ENCODE measurements at places on chromosomes 1 and 21. TPM values are rescaled to one million over a fixed set of nuclear protein-coding genes. Genes with fewer than 3 reads are reported as not detected.

DNA sequence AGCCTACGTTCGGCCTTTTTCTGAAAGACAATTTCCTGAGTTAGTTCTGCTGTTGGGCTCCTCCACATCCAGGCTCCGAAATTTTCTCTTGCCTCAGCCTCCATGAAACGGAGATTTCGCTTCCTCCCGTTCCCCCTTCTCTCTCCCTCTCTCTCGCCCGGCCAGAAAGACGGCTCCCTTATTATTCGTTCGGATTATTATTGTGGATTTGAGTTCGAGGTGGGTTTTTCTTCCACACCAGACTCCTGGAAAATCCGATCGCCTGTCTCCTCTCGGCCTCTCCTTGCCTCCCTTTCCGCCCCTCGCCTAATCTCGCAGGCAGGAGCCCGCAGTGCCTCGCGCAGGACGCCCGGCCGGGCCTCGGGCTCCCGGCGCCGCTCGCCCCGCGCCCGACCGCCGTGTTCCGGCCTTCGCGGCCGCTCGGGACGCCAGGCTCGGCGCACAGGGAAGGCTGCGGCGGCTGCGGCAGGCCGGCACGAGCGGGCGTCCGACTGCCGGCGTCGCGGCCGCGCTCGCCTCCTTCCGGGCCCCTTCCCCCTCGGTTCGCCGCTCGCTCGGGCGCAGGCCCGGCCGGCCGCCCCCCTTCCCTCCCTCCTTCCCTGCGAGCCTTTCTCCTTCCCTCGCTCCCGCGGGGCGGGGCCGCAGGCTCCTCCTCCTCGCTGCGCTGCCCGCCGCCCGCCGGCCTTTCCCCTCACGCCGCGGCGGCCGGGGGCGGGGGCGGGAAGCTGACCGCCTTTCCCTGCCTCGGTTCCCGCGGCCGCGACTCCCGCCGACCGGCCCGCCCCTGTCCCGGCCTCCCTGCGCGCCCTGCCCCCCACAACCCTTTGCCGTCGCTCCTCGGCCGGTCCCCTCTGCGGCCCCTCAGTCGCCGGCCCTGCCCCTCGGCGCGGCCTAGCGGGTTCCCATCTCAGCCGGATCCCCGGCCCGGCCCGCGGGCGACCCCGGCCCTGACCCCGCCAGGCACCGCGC is at the start of gene ARHGEF11:
Gene ARHGEF11 (minus strand): TSS at position 493 of the 969 bp plus-strand sequence. CDS start 1,412 bp downstream, outside the sequence.
- no peak for DNase-seq

The SH2D5 gene
- 0.05 TPM for total RNA-seq

DNA sequence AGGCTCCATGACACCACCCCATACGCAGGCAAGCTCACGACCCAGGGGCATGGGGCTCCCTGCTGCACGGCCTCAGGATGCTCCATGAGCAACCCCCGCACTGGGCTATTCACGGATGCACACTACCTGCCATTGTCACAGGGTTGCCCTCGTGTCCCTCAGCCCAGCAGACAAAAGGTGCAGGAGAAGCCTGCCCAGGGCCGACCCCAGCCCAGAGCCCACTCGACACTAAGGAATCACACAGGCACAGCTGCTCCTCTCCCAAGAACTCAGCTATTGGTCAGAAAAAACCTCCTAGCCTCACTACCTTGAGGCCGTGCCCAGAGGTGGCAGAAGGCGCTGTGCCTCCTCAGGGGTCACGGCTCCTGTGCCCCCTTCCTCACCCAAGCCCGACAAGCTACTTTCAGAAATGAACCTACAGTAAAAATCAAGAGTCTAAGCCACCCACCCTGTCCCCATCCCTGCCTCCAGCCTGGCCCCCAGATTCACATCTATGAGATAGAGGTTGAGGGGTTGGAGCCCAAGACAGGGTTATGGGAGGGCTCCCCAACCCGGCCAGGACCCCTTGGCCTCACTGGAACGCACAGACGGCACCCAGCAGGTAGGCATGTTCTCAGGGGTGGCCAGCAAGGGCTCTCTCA is 6.4 kb upstream of the SPATC1L start:
- DNase-seq = no peak

GRCh38 chr1:67850611-67851075 is 17.4 kb upstream of the GNG12 start:
- DNase-seq = no peak

- no peak for DNase-seq
These were observed 485 bp downstream of the SIPA1L2 start for GRCh38 chr1:232629250-232630046.

- no peak for DNase-seq
These were observed 43.5 kb downstream of the TCEANC2 start for GRCh38 chr1:54096877-54097240.

- no peak for DNase-seq
These were observed 167.4 kb downstream of the DUSP10 start for GRCh38 chr1:221574529-221574928.

The CLCA1 gene
- total RNA-seq = not detected

The CLDN17 gene
- total RNA-seq = not detected

DNA sequence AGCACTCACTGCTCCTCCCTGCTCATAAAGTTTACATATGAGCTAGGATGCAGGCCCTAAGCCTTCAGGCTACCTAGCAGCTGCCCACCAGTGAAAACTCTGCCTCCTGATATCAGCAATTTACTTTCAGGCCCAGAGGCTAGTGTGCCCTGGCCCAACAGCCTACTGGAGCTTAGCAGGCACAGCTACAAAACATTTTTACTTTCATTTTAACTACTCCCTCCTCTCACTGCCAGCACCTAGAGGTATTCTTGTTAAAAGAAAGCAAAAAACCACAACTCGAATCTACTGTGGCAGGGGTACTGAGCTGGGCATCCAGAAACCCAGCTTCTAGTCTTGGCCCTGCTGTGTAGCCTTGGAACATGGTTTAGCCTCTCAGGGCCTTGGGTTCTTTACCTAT is 5.8 kb upstream of the LORICRIN start:
- no peak for DNase-seq

GRCh38 chr1:97999320-97999719 is 78.5 kb upstream of the DPYD start:
- no peak for DNase-seq

DNA sequence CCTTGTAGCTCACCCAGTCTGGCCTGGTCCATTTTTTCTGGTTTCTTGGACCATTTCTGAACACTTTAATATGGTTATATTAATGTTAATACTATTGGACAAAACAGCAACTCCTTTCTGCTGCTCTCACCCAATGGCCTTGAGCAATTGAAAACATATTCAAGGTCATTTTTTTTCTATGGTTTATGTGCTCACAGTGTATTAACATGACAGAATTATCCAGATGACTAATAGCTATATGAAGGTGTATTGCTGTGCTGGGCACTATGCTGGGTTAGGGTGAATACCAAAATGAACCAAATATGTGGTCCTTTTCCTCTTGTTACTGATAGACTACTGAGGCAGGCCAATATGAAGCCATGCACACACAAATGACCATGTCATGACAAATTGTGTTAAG is 591.6 kb upstream of the PLXNA2 start:
- DNase-seq = no peak

The ATP1A4 gene
- not detected for total RNA-seq

The HJV gene
- not detected for total RNA-seq

DNA sequence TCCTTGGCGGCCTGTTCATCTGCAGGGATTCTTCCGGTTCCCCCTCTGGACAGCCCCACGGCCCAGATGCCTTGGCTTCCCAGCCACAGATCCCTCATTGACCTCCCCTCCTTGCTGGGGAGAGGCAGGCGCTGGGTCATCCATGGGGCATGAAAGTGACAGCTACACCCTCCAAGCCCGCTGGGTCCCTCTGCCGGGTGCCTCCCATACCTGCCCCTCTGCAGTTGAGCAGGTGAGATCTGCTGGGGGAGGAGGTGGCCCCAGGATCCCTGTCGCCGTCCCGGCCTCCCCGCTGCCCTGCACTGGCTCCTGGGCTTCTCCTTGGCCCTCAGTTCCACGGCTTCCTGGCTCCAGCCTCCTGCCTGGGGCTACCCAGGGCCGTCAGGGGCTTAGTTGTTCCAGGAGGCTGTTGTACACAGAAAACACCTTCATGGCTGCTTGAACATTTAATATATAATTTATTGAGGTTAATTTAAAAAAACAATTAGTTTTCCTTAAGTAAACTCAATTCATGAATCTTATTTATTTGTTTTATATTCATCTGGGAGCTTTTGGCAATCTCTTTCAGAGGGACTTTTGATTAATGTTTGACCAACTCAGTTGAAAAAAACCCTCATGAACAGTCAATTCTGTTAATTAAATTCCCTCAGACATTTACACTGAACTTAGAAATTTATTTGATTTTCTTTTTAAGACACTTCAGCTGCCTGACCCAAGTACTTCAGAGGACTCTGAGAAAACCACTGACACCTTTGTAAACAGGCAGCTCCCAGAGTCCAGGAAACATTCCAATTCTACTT is 67.6 kb upstream of the ABCG1 start:
- DNase-seq = no peak

DNA sequence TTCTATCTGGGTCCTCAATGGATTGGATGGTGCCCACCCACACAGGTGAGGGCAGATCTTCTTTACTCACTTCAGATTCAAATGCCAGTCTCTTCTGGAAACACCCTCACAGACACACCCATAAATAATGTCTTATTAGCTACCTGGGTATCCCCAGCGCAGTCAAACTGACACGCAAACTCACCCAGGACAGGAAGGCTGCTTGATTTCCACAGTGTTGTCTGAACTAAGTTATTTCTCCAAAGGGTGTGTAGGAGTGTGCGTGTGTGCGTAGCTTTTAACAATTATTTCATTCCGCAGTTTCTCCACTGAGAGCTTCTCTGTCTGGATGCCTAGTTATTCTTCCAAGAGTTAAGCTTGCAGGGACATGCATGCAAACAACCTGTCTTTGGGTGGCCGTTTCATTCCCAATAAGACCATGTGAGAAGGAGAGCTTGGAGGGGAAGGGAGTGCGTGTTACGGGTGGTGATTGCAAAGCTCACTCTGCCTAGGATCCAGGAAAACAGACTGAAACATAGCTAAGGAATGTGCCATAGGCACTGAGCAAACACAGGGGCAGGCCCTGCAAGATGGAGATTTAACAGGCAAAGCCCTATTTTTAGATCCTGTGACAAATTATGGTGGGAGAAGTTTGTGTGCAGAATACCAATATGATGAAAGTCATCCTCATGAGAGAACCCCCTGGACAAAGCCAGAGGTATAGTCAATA is 269.7 kb downstream of the DYRK1A start:
- no peak for DNase-seq

DNA sequence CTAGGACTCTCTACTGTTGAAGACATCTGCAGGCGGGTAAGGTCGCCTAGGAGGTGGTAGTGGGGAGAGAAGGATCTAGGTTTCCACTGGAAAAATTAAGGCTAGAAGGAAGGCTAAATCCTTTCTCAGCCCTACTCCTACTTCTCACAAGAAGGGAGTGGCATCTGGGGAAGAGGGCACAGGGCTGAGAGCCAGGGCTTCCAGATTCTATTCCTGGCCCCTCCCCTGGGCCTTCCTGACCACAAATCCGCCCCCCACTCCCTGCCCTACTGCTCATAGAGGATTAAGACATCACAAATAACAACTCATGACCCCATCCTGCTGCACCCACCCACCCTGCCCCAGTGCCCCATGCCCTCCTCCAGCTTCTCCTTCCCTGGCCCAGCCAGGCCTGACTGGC is 2.5 kb downstream of the PHLDA3 start:
- no peak for DNase-seq

GRCh38 chr1:87501738-87502137 is 173.1 kb downstream of the LMO4 start:
- DNase-seq = no peak

DNA sequence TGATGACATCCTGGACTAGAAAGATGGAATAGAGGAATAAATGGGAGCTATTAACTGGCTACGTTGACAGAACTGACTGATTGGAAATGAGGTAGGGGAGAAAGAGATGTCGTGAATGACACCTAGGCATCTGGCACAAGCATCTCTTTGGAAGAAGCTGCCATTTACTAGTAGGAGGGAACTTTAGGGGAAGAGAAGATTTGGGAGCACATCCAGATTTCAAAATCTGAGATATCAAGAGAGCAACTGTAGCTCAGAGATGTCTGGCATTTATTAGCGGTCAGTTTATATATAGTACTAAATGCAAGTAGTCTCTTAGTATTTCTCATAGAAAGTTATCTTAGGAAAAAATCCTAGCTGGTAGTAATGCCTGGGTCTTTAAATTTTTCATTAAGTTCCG is 131.9 kb upstream of the C1orf105 start:
- no peak for DNase-seq

GRCh38 chr1:167161762-167162161 is 58.9 kb upstream of the POU2F1 start:
- no peak for DNase-seq

- no peak for DNase-seq
These were observed 2.9 kb downstream of the SOAT1 start for GRCh38 chr1:179296356-179297104.

DNA sequence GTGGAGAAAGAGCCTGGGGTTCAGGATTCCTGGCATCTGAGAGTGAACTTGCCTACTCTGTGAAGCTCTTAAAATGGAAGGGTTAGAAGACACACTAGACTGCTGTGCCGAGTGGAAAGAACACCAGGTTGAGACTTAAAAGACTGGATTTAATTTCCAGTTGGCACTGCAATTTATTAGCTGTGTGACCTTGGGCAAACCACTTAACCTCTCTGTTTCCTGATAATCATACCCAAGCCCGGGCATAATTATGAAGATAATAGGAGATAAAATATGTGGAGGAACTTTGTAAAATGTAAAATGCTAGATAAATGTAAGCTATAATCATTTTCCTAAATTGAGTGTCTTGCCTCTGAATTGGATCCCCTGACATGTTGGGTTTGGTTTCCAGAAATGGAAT is 4.7 kb upstream of the LHX4 start:
- DNase-seq = no peak

The CD1B gene
- total RNA-seq = not detected

- no peak for DNase-seq
These were observed 56.0 kb downstream of the POFUT2 start for GRCh38 chr21:45231705-45232104.

DNA sequence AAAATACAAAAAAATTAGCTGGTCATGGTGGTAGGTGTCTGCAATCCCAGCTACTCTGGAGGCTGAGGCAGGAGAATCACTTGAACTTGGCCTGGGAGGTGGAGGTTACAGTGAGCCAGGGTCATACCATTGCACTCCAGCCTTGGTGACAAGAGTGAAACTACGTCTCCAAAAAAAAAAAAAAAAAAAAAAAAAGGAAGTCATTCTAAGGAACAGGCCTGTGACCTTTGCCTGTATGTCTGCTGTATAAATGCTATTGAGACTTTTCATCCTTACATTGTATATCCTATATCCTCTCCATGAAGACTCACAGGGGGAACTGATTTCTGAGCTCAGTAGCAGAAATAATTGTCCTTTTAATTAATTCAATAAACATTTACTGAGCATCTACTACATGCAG is 7.5 kb upstream of the CTPS1 start:
- DNase-seq = no peak
